Stimulated activated CD4-positive, alpha-beta T cell treated with anti-CD3 and anti-CD28 coated beads, Interleukin-1b, Interleukin-23, amount 100 ng/mL, for 1 hour (primary cell): ENCODE measurements at places on chromosomes 4 and X.
A peak's percentile ranks its signal among the peaks of the same experiment; 100 is the strongest.

DNA sequence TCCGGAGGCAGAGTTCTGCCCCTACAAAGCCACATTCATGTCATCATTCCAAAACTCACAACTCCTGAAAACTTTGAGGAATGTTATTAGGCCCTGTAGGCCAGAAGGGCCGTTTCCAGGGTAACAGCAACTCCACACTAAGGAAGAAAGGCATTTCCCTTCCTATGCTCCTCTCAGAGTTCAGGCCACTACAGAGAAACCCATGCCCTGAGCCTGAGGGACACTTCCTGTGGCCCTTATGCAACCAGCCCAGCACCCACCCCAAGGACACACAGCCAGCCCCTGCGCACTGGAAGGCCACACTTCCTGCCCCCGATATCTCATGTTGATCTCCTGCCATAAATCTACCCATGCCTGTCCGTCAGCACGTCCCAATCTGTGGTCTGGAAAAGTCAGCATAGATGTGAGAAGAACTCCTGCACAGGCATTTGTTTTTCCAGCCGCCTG is 289.3 kb downstream of the BCOR start:
- DNase-seq, result no peak

DNA sequence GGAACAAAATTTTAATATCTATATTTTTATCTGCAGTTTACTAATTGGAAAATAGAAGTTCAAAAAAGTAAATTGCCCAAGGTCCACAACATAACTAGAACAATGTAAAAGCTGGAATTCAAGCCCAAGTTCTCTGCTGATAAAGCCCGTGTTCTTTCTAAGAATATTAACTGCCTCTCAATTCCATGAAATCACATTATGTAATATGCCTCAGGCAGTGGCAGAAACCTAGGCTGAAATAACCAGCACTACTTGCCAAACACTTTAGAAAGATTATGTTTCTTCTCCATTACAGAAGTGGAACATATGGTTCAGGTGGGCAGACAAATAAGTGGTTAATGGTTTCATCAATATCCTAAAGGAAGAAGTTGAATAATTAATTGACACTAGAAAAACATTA is 56.7 kb upstream of the ADGRL3 start:
- DNase-seq, result no peak

DNA sequence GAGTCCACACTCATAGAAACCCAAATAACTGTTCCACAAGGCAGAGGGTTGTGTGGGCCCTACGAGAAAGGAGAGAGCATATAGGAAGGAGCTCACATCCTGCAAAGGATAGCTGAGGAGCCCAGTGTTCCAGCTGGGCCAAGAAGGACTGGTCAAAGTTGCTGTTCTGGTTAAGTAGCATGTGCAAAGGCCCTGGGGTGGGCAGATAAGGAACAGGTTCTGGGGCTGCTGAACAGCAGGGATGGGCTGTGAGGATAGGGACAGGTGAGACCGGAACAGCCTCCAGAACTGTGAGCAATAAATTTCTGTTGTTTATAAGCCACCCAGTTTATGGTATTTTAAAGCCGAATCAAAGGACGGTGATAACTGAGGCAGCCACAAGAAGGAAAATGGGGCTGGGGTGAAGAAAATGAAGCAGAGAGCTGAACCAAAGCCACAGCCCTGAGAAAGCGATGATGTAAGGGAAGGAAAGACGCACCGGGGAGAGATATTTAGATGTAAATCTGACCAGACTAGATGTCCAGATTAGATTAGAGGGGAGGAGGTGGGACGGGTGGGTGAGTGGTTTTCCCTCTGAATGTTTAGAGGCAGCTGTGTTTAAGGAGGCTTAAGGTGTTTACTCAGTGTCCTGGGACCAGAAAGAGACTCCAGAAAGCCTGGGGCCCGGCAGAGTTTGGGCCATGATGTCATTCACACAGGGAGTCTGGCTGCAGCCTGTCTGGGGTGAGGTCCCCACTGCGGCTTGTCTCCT is 180.8 kb upstream of the BCOR start:
- no peak for DNase-seq

- DNase-seq, result no peak
Measured at GRCh38 chr4:128394778-128395177, 107.2 kb upstream of the PGRMC2 start.

DNA sequence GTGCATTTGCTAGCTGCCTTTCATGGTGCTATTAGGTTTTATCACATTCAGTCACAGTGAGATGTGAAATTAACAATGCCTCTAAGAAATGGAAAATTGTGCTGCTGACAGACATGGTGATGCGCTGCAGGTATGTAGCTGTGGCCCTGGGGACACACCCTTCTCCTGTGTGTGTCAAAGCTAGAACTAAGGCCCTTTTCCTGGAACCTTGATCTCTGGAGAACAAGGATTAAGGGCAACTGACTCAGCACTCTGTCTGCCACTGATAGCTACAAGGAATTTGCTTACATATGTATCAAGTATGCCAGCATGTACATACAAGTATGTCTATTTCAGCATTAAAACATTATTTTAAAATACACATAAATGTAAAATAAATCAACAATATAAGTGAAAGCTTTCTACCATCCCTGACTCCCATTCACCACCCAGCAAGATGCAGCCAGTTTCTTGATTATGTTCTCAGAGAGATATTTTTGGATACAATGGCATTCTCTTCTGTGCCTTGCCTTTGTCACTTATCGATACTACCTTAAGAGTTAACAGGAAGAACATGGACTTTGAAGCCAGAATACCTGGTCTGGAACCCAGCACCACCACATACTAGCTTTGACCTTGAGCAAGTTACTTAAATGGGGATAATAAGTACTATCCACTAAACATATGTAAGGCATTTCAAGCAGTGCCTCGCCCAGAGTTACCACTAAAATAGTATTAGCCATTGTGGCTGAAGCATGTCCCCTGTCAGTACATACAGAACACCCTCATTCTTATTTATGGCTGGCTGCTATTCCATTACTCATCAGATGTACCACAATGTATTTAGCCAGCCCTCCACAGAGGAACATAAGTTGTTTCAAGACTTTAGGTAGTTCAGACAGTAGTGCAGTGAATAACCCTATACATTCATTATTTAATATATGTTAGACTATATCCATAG is 68.5 kb downstream of the NPNT start:
- DNase-seq, result no peak

DNA sequence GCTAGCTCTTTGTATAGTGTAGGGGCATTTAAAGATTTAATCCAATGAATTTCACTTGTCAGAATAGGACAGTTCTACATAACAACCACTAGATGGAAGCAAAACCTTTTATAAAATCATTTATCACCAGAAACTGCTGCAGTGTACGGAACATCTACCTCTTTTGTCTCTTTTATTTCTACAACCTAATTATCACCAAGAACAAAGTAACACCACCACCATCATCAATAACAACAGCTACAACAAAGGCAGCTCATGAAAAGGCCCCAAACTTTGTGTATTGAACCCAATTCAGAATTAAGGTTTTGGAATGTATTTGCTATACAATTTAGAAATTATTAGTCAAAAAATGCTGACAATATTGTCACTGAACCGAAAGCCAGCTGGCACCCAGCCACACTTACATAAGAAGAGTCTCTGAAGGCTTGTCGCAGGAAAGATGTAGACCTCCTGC is 260.9 kb upstream of the RPS6KA3 start:
- DNase-seq, result no peak

GRCh38 chrX:39869846-39870601 is 227.7 kb downstream of the BCOR start:
- peak; percentile 34 for DNase-seq

GRCh38 chrX:19544693-19545305 is 29.5 kb upstream of the MAP3K15 start:
- DNase-seq, result no peak

GRCh38 chrX:136261321-136261720 is 10.1 kb upstream of the MAP7D3 start:
- DNase-seq, result no peak

DNA sequence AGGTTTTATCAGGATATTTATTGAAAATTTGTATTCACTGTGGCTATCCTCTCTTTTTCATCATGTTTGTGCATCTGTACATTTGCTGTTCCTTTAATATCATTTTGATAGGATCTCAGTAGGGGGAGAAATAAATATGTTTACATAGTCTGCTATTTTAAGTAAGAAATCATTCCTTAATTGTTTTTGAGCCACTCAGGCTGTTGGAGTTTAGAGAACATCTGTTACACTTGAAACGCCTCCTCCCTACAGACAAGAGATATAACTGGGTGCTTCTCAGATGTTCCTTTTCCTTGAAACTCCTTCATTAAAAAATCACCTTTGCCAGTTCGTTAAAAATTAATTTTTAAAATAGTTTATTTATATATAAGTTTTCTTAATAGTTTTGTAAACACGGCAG is 59.4 kb downstream of the QRFPR start:
- no peak for DNase-seq

DNA sequence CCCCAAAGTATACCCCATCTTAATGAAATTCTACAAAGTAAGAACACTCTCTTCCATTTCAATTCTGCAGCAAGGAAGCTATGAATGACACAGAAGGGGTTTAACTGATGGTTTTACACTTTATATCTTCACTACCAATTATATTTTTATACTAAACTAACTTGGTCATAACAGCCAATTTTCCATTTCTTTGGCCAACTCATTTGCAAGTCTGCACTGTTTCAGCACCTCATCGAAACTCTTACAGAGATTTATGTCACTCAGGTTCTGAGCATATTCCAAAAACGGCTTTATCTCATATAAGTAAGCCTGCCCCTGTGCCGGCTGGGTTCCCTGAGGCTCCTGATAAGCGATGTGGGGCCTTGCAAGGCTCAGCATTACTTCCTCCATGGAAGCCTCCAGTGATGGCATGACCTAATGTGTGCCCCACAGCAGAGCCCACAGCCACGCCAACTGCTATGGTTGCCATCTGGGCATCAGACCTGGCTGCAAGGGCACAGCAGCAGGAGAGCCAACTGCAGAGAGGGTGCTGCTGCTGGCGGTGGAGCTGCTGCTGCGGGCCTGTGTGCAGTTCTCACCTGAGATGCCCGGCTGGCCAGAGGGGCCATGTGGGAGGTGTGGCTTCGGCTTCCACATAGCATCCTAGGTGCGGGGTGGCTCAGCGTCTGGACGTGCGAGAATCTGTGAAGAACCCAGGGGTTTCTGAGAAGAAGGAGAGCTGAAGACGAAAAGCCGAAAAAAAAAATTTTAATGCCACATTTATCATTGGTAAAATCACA is 13.4 kb upstream of the IBSP start:
- no peak for DNase-seq

DNA sequence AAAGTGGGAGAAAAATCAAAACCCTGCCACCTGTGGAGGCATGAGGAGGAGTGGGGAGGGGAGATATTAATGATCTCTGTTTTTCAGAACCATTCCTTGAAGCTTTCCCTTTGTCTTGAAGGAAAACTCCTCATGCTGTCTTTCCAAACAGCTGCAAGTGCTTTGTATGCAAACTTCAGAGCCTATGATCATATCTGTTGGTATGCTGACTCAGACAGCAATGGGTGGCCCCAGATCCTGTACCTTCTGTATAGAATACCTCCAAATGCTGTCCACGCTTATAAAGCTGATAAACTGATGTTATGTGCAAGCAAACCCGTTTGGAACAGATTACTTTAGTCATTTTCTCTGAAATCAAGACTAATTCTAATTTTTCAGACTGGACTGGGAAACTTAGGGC is 31.9 kb downstream of the BMP15 start:
- no peak for DNase-seq

DNA sequence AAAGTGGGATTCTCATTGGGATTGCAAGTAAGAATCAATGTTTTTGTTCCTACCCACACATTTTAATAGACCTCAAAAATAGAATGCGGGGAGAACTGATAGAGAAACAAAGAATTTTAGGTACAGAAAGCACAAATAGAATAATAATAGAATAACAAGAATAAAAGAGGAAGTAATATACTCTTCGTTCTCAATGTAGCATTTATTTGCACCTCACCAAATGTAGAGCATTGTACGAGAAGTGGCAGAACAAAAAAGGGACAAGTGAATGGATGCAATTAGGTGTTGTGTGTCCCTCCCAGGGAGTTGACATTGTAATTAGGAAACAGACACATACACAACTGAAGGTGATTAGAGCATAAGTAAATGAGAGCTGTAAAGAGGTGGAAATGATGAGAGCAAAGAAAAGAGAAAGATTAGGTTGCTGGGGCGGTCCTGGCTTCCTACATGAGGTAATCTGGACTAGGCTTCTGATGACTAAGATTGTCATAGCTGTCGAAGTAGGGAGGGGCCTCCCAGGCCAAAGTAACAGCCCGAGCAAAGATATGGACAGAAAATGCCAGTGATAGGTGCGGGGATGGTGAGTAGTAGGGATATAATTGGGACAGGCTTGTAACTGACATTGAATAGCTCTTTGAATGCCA is 10.4 kb downstream of the RAB9A start:
- DNase-seq, result no peak

- DNase-seq, result no peak
Measured at GRCh38 chrX:10110316-10110935, 46.3 kb upstream of the CLCN4 start.

GRCh38 chr4:35325908-35326453 is 918.3 kb downstream of the ARAP2 start:
- no peak for DNase-seq

- no peak for DNase-seq
Measured at GRCh38 chrX:153964105-153964504, 7.5 kb downstream of the HCFC1 start.

- no peak for DNase-seq
Measured at GRCh38 chr4:101064541-101065180, 282.7 kb downstream of the PPP3CA start.

- no peak for DNase-seq
Measured at GRCh38 chr4:76997532-76997931, 48.0 kb downstream of the SEPTIN11 start.

- DNase-seq, result no peak
Measured at GRCh38 chrX:55486736-55487135, 2.9 kb downstream of the USP51 start.

- DNase-seq, result no peak
Measured at GRCh38 chrX:46957297-46957696, 45.1 kb downstream of the JADE3 start.

GRCh38 chr4:128461291-128462102 is 173.9 kb upstream of the PGRMC2 start:
- DNase-seq, result no peak

DNA sequence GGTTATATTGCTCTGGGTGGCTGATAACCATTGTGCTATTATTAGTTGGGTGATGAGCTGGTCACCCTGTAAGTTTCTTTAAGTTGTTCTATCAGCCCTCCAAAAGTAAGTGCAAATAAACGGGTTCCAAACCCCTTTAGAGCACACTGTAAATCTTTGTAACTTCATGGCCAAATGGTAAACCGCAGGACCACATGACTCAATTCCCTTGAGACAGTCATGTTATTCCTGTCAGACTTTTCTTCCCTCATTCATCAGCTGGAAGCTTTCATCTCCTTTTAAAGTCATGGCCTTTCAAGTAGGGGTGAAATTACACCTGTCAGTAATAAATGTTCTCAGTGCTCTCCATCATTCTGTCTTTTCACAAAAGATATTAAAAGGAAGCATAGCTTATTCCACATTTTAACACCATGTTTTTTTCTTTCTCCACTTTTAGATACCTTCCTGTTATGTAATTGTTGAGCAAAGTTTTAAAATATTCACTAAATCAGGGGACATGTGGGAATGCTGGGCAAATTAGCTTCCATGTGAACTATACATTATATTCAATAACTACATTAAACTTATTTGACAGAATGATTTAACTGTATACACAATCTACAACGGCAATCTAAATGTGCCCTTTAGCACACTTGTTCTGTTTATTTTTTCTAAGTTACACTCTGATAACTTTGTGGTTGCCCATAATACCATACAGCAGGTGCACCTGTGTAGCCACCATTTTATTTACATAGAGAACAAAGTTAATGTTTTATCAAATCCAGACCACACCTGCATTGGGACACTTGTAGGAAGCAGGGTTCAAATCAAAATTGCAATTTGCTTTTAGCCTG is 275.5 kb downstream of the CFAP299 start:
- DNase-seq, result no peak

GRCh38 chrX:123271902-123272301 is 87.8 kb downstream of the GRIA3 start:
- no peak for DNase-seq
